ENCODE measurements at places on chromosomes 2 and 18.

- peak; percentile 96 for DNase-seq
Measured at GRCh38 chr2:178241844-178242551, 47.7 kb downstream of the OSBPL6 start.

GRCh38 chr18:55477860-55478581, 110.0 kb downstream of the TCF4 start:
- peak; percentile 80 for DNase-seq

DNA sequence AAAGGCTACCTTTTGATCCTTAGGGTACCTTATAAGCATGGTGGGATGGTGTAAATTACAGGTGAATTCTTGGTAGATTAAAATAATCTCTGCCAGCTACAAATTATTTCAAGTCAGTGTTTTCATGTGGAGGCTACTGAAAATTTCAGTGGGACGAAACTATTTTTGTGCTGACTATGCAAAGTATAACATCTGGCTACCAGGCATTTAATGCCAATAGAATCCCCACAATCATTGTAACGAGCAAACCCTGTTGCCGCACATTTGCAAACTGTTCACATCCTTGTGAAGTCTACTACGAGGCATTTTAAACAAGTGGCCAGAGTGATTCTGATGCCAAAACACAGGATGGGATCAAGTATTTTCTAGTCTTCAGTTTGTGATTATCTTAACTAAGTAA, 48.1 kb upstream of the SDC1 start:
- no peak for DNase-seq

GRCh38 chr2:2568411-2568810, 237.3 kb upstream of the MYT1L start:
- DNase-seq, result no peak

DNA sequence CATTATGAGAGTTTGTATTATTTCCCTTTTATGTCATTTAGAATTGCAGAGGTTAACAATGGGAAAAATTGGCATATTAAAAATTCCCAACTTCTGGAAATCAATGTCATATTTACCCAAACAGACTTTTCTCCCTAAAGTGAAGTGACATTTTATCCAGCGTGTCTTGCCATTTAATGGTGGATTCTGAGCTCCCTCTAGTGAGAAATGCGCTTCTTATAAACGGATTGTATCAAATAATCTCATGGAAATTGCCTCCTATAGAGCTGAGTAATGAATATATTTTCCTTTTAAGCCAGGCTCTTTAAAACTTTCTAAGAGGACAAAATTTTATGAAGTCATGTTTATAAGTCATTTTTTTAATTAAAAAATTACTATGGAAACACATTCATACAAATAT, 5.7 kb upstream of the GCFC2 start:
- no peak for DNase-seq

- DNase-seq, result no peak
Measured at GRCh38 chr18:75777630-75778029, 350.1 kb upstream of the SMIM21 start.

DNA sequence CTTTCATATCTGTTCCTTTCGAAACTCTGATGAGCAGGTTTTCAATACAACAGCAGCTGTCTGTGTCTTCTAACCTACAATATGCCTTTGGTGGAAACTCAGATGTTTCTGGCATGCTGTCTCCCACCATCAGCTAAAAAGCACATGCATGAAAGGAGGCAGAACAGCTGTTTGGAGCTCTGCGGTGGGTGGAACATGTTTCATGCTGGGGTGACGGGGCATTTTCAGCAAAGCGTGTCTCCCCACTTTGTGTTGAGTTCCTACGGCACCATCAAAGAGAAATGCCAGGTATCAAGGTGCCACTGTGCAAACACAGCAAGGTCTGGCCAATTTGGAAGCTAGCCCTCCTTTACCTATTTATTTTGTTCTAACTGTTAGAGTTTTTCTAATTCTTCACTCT, 290.1 kb downstream of the CLIP4 start:
- DNase-seq, result no peak

DNA sequence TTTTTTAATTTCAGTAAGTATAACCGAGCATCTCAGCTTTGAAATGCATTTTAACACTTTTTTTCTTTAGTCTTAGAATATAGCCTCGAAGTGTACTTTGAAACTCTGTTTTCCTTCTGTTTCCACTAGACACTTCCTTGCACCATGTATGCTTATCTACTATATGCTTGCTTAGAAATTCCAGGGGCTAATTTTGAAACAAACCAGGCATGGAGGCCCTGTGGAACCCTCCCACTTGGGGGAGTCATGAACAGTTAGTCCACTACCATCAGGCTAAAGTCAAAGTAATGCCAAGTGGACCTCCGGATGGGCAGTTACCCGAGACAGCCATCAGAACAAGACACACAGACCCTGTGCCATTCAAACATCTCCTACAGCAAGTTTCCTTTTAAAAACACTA, 120.3 kb downstream of the LCLAT1 start:
- peak; percentile 78 for DNase-seq

GRCh38 chr2:172377408-172377807, 50.0 kb upstream of the ITGA6 start:
- no peak for DNase-seq

DNA sequence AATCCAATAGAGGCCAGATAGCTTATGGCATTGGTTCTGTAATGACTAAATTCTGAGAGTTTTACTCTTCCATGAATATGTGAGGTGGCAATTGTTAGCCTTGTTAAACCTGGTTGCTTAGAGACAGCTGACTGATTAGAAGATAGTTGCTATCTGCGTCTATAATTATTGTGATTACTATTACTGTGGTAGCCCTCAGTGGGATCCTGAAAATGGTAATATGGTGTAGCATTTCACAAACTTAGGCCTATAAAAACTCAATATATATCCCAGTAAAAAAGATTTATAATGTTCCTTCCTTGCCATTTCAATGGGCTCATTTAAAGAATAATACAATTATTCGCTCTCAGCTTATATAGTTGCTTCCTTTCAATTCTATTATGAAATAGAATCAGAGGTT, 405.8 kb upstream of the CDH2 start:
- no peak for DNase-seq

- no peak for DNase-seq
Measured at GRCh38 chr18:61602836-61603235, 269.6 kb downstream of the CDH20 start.

DNA sequence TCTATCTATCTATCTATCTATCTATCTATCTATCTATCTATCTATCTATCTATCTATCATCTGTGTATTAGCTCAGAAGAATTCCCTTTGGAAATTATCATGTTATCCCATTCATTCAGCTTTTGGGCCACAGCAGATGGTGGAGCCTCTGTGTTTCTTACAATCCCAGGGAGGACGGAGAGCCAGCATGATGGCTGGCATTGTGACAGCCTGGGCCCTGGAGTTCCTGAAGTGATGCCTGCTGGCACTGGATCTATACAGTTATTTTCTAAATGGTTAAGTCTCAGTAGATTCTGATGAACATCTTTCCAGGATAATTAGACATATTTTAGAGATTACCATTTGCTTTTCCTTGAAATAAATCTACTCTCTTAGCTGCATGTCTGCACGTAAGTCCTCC, 385.4 kb upstream of the NXPH2 start:
- DNase-seq, result no peak

- no peak for DNase-seq
Measured at GRCh38 chr18:37578886-37579513, 13.4 kb upstream of the CELF4 start.

DNA sequence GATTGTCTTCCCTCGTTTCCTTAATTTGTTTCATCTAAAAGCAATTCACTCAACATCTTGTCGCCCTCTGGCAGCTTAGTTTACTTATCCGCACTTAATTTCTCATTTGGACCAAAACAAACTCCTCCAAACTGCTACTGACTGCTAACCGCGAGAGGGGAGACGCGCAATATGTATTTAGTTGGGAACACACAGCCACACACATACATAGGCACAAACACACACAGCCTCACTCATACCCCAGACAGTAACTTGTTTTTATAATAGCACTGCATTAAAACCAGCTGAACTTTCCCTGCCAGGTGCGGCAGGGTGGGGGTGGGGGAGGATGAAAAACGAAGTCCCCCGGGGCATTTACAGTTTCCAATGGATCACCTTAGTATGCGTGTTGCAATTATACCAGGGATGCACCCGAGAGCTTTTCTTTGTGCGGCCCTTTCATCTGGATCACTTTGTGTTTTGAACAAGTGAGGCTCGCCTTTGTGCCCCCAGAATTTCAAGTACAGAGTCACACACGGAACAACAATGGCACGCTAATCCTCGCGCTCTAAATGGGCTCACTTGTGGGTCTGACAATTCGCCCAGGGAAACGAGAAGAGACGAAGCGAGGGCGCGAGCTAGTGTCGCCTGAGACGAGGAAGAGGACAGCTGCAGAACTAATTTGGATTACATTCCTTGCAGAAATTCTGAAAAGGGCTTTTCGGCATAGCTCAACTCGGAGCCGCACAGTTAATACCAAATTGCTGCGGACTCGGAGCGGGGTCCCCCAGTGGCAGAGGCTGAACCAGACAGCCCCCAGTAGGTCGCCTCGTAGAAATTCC, 2.4 kb downstream of the ERBB4 start:
- no peak for DNase-seq

DNA sequence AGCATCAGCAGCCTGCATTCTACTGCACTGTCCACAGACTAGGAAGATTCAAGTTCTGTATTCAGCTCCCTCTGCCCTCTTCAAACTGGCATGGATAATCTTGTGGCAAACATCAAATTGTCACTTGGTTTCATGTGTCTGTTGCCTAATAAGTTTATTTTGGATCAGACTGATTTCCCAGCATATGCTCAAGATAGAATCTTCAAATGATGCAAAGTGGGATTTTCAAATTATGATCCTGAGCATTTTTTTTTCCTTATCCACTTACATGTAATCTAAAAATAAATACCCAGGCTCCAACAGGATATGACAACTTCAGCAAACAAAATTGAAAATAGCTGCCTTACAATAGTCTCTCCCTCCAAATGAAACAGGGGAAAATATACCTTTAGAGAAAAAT, 160.9 kb upstream of the VRK2 start:
- DNase-seq, result no peak

- DNase-seq, result peak; percentile 8
Measured at GRCh38 chr2:175880-176820, 87.7 kb downstream of the SH3YL1 start.

DNA sequence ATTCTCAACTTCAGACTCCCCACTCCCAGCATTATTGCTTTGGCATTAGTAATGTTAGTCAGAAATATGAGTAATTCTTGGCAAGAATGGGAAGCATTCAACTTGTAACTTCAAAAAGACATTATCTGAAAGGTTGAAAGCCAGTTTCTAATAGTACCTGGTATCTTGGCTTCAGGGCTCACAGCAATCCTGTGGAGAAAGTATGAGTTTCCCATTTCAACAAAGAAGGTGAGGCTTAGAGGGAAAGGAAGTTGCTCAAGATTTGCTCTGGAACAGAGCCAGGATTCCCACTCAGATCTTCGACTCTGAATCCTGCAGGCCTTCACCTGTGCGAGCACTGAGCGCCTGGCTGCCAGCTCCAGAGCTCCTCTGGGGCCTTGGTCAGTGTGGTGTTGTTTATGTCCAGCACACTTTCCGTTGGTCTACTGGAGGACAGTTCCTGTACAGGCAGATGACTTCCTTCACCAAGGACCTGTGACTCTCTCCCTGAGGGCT, 136.1 kb downstream of the MCFD2 start:
- DNase-seq, result peak; percentile 38

- peak; percentile 3 for DNase-seq
Measured at GRCh38 chr2:111100765-111101162, 19.9 kb upstream of the BCL2L11 start.

DNA sequence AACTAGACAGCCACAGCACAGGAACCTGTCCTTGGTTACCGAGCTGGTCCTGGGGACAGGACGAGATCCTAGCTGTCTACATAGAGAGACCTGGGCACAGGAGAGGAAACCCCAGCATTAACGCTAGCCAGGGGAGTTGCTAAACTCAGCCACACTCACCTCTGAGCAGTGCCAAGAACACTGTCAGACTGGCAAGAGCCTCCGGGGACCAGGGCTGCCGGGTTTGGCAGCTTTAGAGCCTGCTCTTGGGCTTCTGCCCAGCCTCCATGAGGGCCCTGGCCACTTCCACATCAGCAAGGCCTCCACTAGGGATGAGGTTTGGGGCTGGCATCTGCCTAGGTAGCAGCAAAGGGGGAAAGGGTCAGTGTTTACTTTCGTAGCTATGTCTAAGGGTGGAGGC, 6.7 kb downstream of the TMBIM1 start:
- DNase-seq, result peak; percentile 59

DNA sequence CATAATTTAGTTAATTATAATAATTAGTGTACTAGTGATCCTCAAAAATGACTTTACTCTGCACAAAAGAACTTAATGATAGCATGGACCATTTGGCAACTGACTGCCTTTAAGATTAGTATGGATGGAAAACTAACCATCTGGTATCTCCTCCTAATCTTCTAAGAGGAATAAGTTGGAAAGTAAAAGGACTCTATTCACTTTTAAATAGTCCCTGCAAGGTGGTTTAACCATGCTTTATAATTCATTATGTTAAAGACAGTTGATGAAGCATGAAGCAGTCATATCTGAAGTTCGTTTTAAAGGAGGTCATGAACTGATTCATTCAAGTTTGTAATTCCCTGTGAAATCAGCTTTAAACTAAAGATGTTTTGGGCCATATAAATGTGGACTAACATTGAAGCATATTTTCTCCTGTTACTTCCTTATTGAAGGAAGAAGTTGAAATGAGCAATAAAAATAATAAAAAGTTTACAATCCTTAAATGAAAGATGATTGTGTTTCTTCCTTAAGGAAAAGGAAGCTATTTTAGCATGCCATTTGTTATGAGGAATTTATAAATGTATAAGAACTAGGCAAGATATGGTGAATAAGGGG, 446.0 kb downstream of the XIRP2 start:
- no peak for DNase-seq

GRCh38 chr18:45026162-45026561, 345.5 kb downstream of the SETBP1 start:
- DNase-seq, result no peak

DNA sequence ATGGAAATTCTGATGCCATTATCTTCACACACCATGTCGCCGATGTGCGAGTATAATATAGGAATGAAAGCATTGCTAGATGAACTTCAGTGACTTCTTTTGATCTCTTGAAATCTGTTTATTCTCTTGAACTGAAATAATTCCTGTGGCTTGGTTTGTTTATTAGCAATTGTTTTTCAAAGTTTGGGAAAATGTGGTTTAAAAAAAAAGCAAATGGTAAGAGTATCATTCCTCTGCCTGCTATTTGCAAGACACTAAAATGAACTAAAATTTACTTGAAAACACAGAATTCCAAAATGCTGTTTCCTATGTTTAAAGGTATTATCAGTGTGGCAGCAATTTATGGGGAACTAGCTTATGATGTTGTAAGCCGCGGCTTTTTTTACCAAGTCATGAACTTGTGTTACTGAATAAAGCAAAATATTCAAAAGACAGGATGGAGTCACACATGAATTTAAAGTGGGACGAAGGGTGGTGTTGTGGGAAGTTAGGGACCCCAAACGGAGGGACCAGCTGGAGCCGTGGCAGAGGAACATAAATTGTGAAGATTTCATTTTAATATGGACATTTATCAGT, 96.4 kb downstream of the COLEC12 start:
- DNase-seq, result no peak

- DNase-seq, result no peak
Measured at GRCh38 chr2:215338883-215339679, 27.2 kb downstream of the ATIC start.

- DNase-seq, result no peak
Measured at GRCh38 chr2:64000630-64001381, 18.4 kb downstream of the VPS54 start.

GRCh38 chr18:46693996-46694395, 37.0 kb upstream of the LOXHD1 start:
- DNase-seq, result no peak

- no peak for DNase-seq
Measured at GRCh38 chr2:111688482-111688881, 195.5 kb downstream of the ANAPC1 start.

- no peak for DNase-seq
Measured at GRCh38 chr2:153557211-153557610, 78.6 kb upstream of the RPRM start.

Measured in amniotic epithelial cell (primary cell).